ENCODE measurements at places on chromosomes 7 and 10. TPM values are rescaled to one million over a fixed set of nuclear protein-coding genes. Genes with fewer than 3 reads are reported as not detected.

DNA sequence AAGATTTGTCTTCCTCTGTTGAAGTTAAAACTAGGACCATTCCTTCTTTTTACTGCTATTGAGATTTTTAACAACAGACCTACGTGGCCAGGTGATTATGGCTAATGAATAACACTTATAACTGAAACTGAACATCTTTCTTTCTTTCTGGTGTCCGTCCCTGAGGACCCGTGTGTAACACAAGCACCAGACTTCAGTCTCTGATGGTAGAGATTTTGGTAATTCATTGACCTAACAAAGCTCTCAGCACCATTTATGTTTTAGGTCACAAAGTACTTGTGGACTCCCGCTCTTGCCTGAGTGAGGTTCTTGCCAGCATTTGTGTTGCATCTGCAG lies 40.4 kb upstream of the TMEM229A start:
- DNase-seq: no peak

GRCh38 chr10:91251430-91252056 lies 31.1 kb downstream of the PCGF5 start:
- peak; percentile 27 for DNase-seq

DNA sequence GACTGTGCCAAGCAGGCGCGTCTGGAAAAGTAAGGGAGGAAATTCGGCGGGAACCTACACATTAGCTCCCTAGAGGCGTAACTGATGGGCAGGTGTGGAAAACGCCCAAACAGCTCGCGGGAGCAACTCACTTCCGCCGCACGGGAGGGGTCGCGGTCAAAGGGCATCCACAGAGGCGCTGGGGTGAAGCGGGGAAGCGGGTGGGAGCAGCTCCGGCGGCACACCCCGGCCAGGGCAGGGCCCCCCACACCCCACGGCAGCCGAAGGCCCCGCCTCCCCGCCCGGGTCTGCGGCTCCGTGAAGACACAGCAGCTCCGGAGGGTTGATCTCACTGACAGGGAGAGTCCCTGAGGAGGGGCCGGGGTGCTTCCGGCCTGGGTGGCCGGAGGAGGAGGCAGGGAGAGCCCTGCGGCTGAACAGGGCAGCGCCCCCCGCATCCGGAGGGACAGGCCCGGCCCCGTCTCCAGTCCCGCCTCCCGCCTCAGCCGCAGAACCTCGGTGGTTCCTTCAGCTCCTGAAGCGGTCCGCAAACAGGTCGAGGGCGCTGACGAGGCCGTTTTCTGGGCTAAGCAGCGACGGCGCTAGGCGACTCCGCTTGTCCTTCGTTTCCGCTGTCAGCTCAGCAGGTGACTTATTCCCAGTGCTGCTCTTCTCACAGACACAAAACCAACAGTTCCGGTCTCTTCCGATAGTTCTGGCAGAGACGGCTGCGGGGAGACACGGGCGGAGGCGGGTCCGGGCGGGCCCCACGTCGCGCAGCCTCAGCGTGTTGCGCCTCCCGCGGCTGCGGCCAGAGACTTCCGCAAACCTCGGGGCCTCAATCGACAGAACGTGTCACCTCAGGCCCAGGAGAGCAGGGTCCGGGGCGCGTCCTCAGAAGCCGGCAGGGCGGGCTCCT lies 276.1 kb downstream of the DNAJB6 start:
- no peak for DNase-seq

GRCh38 chr10:112330607-112331160 lies 43.2 kb upstream of the ACSL5 start:
- no peak for DNase-seq

DNA sequence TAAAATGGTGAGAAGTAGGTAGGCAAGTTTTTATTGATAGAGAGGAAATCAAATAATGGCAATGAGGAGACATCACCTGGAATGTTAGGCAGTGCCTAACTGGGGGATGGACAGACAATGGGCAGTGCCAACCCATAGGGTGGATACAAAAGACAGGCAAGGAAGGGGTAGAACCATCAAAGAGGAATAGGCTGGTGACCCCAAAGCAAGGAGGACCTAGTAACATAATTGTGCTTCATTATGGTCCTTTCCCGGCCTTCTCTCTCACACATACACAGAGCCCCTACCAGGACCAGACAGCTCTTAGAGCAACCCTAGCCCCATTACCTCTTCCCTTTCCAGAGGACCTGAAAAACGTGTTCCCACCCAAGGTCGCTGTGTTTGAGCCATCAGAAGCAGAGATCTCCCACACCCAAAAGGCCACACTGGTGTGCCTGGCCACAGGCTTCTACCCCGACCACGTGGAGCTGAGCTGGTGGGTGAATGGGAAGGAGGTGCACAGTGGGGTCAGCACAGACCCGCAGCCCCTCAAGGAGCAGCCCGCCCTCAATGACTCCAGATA lies 30.0 kb downstream of the PRSS2 start:
- DNase-seq: no peak

- DNase-seq: no peak
Observed at GRCh38 chr10:48595539-48595932, 9.3 kb downstream of the ARHGAP22 start.

DNA sequence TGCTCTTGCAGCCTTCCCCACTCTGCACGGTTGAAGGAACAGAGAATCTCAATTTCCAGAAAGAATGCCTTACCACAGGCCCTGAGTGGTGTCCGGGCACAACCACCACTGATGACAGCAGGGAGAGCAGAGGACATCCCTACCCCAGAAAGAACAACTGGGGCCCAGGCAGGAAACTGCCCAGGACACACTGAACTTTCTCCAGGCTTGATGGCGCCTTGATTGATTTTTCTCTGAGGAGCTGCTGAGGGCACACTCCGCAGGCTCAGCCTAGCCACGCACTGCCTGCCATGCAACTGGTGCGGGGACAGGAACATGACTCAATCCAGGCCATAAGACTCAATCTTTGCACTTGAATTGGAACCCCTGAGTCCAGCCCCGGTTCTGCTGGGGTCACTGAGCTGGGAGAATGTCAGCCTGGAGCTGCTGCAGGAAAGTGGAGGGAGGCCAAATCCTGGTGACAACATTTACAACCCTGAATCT lies 5.9 kb downstream of the AKR1B1 start:
- no peak for DNase-seq

DNA sequence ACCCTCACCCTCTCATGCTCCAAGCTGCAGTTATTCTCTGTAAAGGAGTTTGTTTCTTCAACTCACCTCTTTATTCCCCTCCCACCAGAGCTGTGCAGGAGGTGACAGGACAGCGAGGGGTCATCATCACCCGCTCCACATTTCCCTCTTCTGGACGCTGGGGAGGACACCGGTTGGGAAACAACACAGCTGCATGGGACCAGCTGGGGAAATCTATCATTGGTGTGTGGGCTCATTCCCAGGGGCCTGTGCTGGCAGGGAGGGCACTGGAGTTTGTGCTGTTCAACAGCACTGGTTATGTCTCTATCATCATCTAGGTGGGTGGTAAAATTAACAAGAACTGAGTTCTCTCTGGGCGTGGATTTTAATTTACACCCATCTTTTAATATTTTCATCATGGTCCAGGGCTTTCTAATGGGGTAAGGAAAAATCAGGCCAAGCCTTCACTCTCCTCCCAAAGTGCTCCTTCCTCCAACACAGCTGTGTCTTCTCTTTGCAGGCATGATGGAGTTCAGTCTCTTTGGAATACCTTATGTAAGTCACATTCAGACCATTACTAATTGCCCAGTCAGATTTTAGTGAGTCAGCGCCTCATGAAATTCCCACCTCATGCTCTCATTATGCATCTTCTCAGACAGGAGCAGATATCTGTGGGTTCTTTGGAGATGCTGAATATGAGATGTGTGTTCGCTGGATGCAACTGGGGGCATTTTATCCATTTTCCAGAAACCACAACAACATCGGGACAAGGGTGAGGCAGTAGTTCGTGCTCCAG lies 61.6 kb downstream of the PRSS58 start:
- peak; percentile 87 for DNase-seq

DNA sequence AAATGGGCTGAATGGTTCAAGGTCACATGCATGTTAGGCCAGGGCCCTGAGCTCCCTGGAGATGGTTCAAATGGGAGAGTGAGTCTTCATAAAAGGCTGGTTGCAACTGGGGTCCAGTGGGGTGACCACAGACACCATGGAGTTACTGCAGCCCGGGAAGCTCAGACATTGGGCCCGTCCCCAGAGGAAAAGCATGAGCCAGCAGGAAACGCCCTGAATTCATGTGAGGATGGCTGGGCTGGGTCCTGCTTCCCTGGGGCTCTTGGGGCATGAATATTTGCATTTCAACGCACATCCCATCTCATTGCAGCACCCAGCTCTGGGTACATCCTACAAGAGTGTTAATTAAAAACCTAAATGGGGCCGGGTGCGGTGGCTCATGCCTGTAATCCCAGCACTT lies 549.0 kb downstream of the TCERG1L start:
- no peak for DNase-seq

DNA sequence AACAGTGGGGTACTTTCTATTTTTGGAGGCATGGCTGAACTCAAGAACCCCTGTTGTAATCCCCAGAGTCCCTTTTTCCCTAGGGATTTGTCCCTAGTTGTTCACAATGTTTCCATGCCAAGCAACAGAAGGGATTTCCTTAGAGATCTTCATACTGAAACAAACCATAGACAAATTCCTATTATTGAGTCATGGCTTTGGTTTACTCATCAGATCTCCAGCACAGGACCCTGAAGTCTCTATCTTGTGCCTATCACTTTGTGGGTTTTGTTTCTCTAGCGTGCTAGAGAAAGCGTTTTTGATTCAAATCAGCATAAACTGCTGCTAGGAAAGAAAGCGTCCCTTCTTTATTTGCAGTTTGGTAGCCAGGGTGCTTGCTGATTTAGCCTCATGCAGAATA lies 165.0 kb downstream of the BAMBI start:
- peak; percentile 70 for DNase-seq

DNA sequence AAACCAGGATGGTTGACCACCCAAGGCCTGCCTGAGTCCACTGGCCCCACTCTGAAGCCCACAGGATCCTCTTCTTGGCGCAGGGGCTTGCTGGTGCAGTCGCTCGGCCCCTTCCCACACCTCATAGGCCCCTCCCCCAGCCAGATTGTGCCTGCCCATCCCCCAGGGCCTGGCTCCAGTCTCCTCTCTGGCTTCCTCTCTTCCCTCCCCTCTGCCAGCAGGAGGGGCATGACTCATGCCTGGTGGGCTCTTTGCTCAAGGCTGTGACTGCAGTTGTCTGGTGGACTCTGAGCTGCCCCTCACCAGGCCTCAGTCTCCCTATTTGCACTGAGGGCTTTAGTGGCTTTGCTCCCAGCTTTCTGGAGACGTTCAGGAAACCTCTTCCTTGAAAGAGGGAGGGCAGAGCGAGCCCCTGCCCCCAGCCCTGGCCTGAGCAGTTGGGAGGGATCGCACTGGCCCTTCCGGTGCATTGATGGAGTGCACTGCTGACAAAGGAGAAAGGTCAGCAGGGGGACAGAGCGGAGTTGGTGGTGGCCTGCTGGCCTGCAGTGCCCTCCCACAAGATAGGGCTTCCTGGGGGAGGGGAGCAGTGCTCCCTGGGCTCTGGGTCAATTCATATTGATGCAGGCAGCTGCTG lies 60.7 kb downstream of the ZMIZ1 start:
- peak; percentile 68 for DNase-seq

GRCh38 chr10:987620-987869 lies 689 bp upstream of the GTPBP4 start:
- peak; percentile 8 for DNase-seq

- DNase-seq: no peak
Observed at GRCh38 chr7:84195295-84196060, 889 bp upstream of the SEMA3A start.

DNA sequence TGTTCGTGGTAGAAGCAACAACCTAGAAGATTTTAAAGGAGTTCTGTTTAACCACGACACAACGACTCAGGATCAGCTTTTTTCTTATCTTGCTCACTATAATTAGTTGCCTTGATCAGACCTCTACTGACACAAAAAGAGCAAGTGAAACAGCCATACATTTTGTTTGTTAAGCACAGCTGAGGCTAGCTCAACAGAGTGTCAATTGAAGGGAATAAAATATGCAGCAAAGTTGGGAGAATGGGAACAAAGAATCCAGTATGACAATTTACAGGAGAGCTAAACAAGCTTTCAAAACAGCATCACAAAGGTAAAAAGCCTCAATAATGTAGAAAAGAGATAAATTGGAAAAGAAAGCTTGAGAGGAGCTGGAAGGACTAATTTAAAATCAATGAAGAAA lies 40.5 kb upstream of the HERPUD2 start:
- no peak for DNase-seq

DNA sequence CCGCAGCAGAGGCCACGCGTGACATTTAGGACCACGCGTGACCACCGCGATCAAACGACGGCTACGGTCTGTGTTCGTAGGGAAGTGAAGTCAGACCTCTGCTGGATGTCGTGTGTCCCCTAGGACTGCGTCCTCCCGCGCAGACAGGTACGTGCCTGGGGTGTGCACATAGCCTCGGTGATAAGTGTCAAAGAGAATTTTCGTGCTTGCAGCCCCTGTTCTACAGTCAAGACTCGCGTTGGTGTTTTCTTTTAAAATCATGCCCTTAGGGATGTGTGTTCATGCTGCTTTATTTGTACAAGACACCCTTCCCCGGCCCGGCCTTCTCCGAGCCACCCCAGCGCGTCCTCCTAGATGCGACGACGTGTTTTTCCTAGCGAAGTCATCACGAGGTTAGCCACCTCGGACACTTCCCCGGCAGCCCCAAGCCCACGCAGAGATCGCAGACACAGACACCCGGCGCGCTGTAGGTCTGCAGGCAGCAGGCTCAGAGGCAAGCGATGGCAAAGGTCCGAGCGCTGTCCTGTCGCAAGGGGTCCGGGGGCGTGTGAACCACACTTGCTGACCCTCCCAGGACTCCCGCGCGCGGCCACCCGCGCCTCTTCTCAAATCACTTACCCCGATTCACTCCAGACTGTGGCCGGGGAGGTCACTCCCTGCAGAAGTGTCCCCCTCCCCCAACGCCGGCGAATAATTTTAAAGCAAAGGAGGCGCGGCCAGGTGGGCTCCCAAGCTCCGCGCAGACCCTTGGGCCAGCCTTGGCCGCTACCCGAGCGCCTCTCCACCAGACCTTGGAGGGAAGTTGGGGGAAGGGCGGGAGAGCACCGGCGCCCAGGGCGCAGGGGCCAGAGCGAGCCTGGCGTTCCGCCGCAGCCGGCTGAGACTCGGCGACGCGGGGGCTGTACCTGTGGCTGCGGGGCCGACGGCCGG lies 552 bp downstream of the MKX start:
- DNase-seq: no peak

GRCh38 chr10:80580638-80581468 lies 43.2 kb downstream of the SH2D4B start:
- DNase-seq: no peak

- no peak for DNase-seq
Observed at GRCh38 chr10:78365694-78366093, 332.0 kb downstream of the RPS24 start.

- no peak for DNase-seq
Observed at GRCh38 chr7:17021205-17021604, 139.4 kb upstream of the AGR3 start.

Gene RTKN2
- 6.2 TPM for total RNA-seq

Gene CLRN3
- total RNA-seq: not detected

Gene SPDYE11
- not detected for total RNA-seq

Gene PNLIPRP2
- not detected for total RNA-seq

Gene TDRD1
- not detected for total RNA-seq

Gene ANKRD61
- 0.37 TPM for total RNA-seq

Gene NPSR1
- not detected for total RNA-seq

Gene PAPOLB
- total RNA-seq: not detected

Gene RAB19
- not detected for total RNA-seq

Gene RAMP3
- total RNA-seq: not detected

Gene TUBB8
- not detected for total RNA-seq

Gene GSDME
- 51.0 TPM for total RNA-seq
